ENCODE measurements at places on chromosomes 1 and 21. TPM values are rescaled to one million over a fixed set of nuclear protein-coding genes. Genes with fewer than 3 reads are reported as not detected.

The KRTAP19-3 gene
- total RNA-seq: not detected

DNA sequence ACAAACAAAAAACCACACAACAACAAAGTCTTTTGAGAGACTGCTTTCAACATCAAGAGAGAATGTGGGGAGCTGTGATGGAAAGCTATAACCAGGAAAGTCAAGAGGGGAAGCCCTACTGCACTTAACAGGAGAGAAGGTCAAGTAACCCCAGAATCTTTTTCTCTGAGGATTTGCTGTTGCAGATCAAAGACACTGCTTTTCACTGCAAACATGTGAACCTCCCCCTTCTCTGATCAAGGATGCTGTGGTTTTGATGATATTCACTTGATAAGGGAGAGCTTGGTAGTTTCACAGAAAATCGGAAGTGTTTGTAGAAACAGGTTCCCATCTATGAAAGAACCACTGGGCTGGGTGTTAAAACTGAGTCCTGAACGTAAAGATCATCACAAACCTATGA lies 4.8 kb downstream of the ETV3 start:
- DNase-seq: no peak

- no peak for DNase-seq
These were observed 1.7 kb downstream of the EGLN1 start for GRCh38 chr1:231420299-231420958.

GRCh38 chr1:26780344-26780957 lies 7.3 kb upstream of the PIGV start:
- no peak for DNase-seq

The TTC13 gene
- total RNA-seq: 18.1 TPM

DNA sequence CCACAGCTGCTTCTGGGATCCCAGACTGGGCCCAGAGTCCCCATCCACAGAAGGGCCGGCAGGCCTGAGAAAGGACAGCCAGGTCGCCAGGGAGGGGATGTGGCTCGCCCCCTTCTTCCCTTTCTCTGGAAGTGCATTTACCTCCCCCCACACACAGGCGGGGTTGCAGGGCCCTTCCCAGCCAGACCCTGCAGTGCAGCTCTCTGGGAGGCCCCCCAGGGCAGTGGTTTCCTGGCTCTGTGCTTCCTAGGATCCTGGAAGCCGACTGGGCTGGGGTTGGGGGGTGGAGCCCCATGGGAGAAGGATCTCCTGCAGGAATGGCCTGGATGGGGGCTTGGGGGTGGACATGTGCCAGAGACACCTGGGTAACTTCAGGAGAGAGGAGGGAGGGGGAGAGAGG lies 4.2 kb upstream of the COL6A1 start:
- DNase-seq: no peak

GRCh38 chr1:179709841-179710329 lies 33.2 kb upstream of the FAM163A start:
- no peak for DNase-seq

The ITPKB gene
- 27.3 TPM for total RNA-seq

DNA sequence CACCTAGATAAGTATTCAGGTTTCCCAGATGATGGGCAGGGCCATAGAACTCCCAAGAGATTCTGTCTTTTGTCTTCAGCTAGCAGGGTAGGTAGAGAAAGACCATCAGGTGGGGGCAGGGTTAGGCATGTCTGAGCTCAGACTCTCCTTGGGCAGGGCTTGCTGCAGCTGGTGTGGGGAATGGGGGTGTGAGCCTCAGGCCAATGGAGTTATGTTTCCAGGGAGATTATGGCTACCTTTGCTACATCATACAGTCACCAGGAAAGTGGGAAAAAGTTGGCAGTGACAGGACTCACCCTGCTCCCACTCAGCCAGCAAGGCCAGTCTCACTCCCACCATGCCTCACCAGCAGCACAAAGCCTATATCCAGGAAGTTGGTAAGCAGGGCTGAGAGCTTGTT lies 77.8 kb downstream of the DRAM2 start:
- DNase-seq: no peak

GRCh38 chr21:45026826-45027225 lies 47.6 kb upstream of the ADARB1 start:
- DNase-seq: no peak

The LCE6A gene
- total RNA-seq: not detected

DNA sequence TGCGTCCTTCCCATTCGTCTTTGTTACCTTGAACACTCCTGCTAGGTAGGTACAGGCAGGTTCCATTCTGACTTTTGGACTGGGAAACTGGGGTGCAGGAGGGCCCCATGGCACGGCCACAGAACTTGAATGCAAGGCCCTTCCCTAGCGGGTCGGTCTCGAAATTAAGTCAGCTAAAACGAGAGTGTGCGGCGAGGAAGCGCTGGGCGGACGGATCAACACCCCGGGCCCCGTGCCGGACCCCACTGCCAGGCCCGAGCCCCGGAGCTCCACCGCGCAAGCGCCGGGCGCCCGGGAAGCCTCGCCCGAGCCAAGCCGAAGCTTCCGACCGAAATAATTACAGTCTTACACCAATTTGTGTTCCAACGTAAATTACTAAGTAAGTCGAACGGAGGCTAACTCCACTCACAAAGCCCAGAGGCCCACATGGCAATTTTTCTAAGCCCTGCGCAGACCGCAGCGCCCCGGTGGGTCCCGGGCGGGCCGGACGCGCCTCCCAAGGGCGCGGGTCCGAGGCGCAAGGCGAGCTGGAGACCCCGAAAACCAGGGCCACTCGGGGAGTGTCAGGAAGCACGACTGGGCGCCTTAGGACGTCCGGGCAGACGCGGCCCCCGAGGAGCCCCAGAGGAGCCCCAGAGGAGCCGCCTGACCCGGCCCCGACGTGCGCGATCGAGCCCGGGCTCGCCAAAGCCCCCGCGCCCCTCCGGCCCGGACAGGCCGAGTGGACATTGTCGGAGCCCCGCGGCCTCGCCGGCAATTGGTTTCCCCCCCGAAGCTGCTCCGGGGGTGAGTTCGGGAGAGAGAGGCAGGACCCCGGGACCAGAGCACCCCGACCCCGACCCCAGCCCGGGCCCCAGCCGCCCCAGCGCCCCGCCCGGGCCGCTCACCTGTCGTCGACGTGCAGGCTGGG lies 624 bp downstream of the RIPK4 start:
- no peak for DNase-seq

DNA sequence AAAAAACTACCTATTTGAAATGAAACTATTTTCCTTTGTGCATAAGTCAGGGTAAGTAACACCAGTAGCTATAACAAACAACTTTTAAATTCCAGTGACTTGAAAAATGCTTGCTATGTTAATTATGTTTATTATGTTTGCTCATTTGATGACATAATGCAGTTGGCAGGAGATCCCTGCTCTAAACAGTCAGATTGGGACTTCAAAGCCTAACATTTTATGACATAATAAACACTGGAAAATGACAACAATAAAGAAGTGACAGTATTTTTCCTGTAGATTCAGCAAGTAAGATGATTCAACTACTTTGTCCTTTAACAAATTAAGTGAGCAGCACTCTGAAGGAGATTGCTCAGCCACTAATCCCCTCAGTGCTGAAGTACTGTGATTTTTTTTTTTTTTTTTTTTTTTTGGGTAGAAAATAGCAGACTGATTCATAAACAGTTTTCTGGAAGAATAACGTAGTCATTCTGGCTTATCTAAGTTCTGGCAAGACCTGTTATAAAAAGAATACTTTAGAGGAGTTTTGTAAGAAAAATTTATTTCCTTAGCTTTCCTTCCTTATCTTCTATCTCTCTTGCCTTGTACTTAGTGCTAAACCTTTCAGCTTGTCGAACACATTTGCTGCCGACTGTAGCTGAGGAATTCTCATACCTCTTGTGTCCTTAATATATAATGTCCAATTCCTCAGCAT lies 207.2 kb downstream of the PTGER3 start:
- DNase-seq: no peak

GRCh38 chr21:16082038-16082816 lies 352.4 kb downstream of the USP25 start:
- no peak for DNase-seq

DNA sequence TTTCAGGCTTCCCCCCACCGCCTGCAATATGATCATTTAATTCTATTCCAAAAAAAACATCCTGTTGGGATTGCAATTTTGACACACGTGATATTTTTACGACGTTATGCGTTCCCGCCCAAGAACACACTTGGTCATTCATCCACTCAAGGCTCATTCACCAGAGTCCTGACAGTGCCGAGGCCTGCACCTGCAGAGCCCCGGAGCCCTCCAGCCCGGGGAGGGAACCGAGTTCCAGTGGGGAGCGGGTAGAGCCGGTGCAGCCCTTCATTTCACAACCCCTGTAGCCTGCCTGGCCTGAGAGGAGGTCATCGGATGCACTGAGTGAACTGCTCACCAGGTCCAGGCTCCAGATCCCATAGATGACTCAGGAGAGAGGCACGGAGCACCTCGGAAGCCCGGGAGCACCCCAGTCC lies 156.0 kb upstream of the BACE2 start:
- DNase-seq: no peak

- DNase-seq: no peak
These were observed 326.4 kb downstream of the TGFB2 start for GRCh38 chr1:218671573-218671972.

The S100A8 gene
- total RNA-seq: 50.4 TPM

- DNase-seq: no peak
These were observed 33.0 kb downstream of the PGM1 start for GRCh38 chr1:63626222-63626621.

DNA sequence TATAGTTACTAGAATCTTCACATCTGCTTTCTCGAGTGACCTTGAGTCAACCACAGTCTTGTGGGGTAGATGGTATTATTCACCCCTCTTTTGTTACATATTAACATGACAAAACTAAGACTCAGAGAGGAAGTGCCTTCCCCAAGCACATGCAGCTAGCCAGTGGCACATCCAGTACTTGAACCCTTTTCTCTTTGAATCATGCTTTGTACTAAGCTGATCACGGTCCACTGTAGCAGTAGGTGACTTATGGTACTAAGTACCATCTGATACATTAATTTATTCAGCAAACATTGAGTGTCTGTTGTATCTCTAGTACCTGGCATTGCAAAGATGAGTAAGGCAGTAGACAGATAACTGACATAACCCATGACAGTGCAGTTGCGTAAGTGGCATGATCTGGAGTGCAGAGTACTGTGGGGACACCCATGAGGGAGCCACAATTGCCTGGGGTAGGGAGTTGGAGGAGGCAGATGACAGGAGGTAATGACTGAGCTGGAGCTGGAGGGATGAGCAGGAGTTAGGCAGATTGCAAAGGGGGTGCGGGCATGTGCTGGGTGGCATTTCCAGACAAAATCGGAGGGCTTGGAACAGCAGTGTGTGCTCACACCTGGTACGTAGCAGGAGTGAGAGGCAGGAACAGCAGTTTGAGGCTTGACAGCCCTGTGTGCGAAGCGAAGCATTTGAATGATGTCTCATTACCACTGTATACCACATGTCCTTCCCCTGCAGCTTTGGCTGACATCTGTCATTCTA lies 29.8 kb downstream of the UCK2 start:
- no peak for DNase-seq

The ACOT11 gene
- total RNA-seq: 2.8 TPM

DNA sequence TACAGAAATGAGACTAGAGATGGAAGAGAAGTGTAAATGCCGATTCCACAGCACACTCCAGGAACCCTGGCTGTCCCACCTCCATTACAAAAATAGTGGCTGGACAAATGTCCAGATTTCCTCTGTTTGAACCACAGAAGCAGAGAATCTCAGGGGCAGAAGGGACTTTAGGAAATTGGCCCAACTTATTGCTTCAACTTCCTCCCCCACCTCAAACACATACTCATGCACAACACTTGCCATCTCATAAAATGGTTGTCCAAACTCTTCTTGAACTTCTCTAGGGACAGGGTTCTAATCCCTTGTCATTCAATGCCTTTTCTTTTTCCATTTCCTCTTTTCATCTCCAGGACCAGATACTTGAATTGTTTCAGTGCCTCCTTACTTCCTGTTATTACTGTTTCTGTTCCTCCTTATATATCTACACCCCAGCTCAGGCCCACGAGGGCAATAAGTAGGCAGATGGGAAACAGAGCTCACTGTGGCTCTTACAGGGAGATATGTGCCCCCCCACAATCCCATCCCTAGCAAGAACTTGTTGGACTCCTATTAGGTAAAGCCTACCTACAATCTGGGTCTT lies 8.5 kb upstream of the B4GALT3 start:
- DNase-seq: no peak

DNA sequence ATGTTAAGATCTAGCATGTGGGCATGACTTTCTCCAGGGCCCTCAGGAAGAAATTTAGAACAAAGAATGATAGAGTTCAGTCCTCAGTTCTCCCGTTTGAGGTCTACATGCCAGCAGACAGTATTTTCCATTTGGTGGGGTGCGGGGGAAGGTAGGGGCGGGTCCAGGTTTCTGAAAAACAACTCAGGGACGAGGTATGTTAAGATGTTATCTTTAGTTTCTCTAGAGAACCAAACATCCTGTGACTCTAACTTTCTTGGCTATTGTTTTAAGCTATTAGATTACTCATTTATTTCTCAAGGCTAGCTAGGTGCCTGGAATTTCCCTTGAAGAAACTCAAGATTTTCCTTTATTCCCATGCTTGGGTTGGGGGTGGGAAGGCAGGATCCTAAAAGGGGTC lies 42.3 kb upstream of the SYT14 start:
- no peak for DNase-seq

GRCh38 chr1:164748253-164748899 lies 189.4 kb downstream of the PBX1 start:
- DNase-seq: no peak

The CHAF1B gene
- total RNA-seq: 0.75 TPM

Data from omental fat pad (tissue), 4 donors.